ENCODE measurements at places on chromosomes 16 and 17. TPM values are rescaled to one million over a fixed set of nuclear protein-coding genes. Genes with fewer than 3 reads are reported as not detected.

The PEX12 gene
- total RNA-seq: 9.3 TPM

The TEKT1 gene
- 0.07 TPM for total RNA-seq

The MT3 gene
- total RNA-seq: 0.62 TPM

The HEATR9 gene
- total RNA-seq: not detected

The GDPD3 gene
- 0.61 TPM for total RNA-seq

The TBC1D3I gene
- 0.21 TPM for total RNA-seq

The FBXW10B gene
- 2.7 TPM for total RNA-seq

The KIF19 gene
- 0.02 TPM for total RNA-seq

The HOXB1 gene
- total RNA-seq: not detected

The RAB26 gene
- 4.4 TPM for total RNA-seq

The TBC1D3H gene
- not detected for total RNA-seq

The CACNG5 gene
- total RNA-seq: not detected

The KRTAP4-3 gene
- total RNA-seq: not detected

The RAMP2 gene
- total RNA-seq: 1.2 TPM

The ENPP7 gene
- total RNA-seq: not detected

The CA4 gene
- total RNA-seq: 0.28 TPM

The ZPBP2 gene
- total RNA-seq: not detected

The ENDOV gene
- total RNA-seq: 47.6 TPM

The KRT33B gene
- total RNA-seq: not detected

The ITGAL gene
- 0.07 TPM for total RNA-seq

The SEPTIN12 gene
- total RNA-seq: not detected

The NXN gene
- 23.4 TPM for total RNA-seq

The PAQR4 gene
- 46.3 TPM for total RNA-seq

The AOC3 gene
- total RNA-seq: 1.3 TPM

The PPL gene
- 4.9 TPM for total RNA-seq

The TEKT3 gene
- total RNA-seq: 0.10 TPM

The CDT1 gene
- total RNA-seq: 34.7 TPM

The SCARF1 gene
- 0.43 TPM for total RNA-seq

The MTSS2 gene
- total RNA-seq: 71.1 TPM

The RNPS1 gene
- 258 TPM for total RNA-seq

The IRX5 gene
- total RNA-seq: 1.9 TPM

The ABCA9 gene
- total RNA-seq: not detected

The CHRNE gene
- 0.11 TPM for total RNA-seq

The SKAP1 gene
- not detected for total RNA-seq

The MYH13 gene
- 0.01 TPM for total RNA-seq

The TLCD1 gene
- 28.7 TPM for total RNA-seq

The HOXB7 gene
- 30.9 TPM for total RNA-seq

The ODAD4 gene
- 1.2 TPM for total RNA-seq

The CHST4 gene
- total RNA-seq: 0.13 TPM

The TP53TG3B gene
- not detected for total RNA-seq

The WSCD1 gene
- 3.3 TPM for total RNA-seq

The COQ9 gene
- total RNA-seq: 49.7 TPM

The KRTAP2-1 gene
- total RNA-seq: not detected

The CA7 gene
- not detected for total RNA-seq

The TMEM88 gene
- 0.50 TPM for total RNA-seq

The KRTAP4-4 gene
- not detected for total RNA-seq
